NCI-H1417 treated with DMSO at 0.1 percent for 48 hours (cell line): ENCODE measurements at places on chromosomes 3 and 15.

GRCh38 chr3:74288761-74289160, 325.7 kb downstream of the CNTN3 start:
- DNase-seq, result no peak

DNA sequence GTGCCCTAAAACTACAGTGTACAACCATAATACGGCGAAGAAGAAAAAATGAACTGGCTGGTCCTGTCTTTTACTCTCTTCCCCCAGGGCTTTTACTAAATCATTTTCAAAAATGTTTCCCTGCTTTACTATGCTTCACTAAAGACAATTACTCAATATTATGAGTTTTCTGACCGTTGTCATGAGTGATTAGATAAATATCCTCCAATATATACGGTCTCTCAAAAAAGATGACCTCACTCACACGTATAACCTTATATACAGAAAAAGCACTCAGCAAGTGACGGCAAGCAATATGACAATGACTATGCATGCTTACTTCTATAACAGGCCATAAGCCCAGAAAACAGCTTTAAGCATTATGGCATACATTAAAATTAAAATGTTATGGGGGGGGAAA, 60.5 kb downstream of the TBL1XR1 start:
- DNase-seq, result no peak

GRCh38 chr3:197445896-197446699, 109.7 kb downstream of the BDH1 start:
- DNase-seq, result no peak

DNA sequence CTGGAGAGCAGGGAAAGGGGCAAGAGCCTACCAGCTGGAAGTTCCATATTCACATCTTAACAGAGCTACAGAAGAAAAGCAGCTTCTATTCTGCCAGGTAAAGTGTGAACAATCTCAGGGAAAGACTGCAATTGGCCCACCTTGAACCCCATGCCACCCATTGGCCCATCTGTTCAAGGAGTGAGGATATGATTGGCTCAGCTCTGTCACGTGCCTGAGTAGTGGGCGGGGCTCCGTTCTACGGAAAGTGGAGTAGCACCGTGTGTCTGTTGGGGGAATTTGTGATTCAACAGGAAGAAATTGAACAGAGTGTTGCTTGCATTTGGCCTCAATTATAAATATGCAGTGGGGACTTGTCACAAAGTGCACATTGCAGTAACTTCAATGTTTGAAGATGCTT, 81.8 kb downstream of the MINAR1 start:
- DNase-seq, result no peak

DNA sequence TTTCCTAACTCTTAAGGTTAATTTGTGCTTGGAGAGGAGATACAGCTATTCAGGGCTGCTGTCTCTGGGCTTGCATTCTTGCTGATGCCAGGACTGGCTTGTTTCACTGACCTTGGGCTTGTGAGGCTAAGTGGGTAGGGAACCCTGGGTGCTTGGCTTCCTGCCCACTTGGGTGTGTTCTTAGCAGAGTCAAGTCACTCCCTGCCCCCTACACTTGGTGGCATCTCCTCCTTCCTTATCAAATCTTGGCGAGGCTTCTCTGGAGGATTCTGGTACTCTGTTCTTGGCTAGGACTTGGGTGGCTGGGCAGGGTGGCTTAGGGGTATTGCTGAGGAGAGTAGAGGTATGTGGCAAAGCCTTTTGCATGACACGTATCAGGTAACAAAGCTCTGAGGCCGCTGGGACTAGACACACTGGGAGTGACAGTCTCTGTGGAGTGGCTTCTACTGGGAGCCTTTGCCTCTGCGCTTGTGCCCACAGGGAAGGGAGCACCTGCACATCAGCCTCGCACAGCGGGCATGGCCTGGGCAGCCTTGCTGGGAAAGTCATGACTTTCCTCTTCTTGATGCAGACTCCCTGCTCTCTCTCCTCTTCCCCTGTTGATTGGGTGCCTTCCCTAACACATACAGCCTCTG, 41.8 kb downstream of the CHCHD6 start:
- DNase-seq, result no peak

DNA sequence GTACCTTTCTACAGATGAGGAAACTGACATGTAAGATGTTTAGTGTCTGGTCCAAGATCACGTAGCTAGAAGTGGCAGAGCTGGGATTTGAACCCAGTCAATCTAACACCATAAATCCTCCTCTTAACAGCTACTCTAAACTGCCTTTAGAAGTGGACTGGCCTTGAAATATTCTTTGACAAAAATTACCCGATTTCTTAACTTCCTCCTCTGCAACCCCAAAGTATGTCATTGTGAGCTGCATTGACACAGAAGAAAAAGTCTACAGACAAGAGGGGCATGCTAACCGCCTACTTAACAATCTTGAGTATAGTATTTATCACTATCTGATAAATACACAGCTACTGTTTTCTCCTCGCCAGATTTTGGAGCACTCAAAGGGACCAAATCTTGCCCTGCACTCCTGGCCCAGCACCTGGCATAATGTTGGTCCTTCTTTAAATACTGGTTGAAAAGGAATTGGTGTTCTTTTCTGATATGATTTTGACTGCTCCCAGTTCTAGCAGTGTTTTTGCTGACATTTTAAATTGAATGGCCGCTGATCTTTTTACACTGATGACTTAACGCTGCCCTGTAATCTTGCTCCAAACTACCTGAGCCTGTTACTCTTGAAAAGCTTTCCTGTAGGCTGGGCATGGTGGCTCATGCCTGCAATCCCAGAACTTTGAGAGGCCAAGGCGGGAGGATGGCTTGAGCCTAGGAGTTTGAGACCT, 36.9 kb downstream of the ITPR1 start:
- DNase-seq, result no peak

DNA sequence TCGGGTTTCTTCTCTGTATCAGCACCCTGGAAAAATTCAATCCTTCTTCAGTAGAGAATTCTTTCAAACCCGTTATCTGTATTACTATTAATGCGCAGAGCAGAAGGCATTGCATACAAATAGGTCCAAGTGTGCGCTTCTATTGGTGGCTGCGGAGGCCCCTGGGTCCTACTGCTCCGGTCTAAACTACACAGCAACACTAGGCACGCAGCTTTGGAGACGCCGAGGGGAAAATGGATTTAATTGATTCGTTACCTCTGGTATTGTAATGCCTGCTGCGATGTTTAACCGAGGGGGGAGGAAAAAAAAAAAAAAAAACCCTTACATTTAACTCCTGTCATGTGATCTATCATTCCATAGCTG, at the start of gene ROBO1:
Gene ROBO1 (minus strand): TSS at position 94 of the 363 bp plus-strand sequence.
- DNase-seq, result no peak

DNA sequence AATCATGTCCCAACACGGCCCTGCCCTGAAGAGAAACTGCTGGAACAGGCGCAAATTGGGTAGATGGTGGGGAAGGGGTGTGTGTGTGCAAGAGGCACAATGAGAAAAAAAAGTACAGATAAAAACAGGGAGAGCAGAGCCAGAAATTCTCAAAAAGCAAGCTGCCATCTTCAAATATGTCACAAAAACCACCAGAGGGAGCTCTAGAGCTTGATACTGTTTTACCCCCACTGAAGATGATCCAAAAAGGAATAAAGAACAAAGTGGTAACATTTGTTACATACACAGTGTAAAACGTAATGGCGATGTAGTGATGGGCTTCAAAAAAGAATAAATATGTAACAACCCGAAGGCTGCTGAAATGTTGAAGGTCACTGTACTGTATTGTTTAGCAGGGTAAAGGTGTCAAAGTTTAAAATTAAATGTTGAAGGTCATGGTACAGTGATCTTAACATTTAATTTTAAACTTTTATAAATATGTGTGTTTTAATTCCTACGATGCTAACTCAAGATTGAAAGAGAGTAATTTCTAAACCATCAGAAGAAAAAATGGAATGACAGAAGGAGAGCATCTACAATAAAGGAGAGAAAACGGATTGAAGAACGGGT, 6.0 kb downstream of the SNRPA1 start:
- no peak for DNase-seq

DNA sequence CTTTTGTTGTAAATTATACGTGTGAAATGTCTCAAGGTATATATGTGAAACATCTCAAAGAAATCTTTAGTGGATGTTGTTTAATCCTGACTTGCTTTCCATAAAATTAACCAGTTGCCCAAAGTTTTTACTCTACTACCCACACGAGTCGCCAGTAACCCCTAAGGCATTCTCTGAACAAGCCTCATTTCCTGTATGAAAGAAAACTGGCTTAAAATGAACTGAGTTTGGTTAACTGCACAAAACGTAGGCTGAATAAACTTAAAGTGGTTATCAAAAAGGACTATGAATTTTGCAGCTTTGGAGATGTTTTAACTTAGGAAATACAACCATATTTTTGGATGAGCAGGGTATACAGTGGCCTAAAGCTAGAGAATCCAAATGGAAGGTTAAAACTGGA, 2.7 kb upstream of the APPL1 start:
- DNase-seq, result no peak

DNA sequence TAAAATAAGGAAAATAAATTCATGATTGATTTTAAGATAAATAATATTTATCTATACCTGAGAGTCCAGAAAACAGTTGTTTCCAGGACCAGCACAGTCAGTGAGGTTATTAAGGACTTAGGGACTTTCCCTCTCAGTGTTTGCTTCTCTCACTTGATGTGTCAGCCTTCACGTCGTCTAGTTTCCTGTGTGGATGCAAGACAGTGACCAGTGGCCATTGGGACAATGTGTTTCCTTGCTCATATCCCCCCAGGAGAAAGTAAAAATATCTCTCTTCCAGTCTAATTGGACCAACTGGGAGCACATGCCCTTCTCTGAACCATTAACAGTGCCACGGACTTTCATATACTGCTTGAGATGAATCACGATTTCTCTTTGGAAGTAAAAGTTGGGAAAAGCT, 157.8 kb upstream of the CTNNB1 start:
- DNase-seq, result no peak

DNA sequence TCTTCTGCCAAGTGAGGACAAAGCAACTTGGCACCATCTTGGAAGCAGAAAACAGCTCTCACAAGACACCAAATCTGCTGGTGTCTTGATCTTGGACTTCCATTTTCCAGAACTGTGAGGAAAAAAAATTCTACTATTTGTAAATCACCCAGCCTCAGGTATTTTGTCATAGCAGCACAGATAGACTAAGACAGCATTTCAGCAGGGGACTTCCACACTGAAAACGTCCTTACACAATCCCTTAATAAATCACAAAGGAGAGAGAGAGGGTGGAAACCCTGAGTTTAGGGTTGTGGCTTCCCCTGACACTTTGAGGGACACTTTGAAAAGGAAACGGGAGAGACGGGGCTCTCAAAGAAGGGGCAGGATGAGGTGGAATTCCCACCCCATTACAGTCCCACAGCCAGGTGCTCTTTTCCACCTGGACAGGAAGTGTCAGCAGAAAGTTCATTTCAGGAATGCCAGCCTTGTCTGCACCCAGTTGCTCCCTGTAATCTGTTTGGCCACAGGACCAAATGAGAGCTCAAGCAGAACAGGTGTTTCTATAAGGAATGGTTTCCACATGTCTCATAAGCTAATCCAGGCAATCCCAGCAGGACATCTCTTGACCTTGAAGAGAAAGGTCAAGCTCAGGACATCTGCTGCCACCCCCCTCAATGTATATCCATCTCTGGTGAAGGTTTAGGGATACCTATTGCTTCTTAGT, 51.3 kb downstream of the MYLK start:
- no peak for DNase-seq

DNA sequence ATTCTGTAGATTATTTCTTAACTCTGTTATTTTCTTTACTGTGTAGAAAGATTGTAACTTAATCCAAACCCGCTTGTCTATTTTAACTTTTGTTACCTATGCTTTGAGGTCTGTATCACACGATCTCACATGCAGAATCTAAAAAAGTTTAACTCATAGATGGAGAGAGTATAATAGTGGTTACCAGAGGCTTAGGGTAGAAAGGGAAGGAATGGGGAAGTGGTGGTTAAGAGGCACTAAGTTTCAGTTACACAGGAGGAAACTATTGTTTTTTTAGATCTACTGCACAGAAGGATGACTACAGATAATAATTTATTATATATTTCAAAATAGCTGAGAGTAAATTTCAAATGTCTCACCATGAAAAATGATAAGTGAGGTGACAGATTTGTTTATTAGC, 515.2 kb downstream of the RSL24D1 start:
- no peak for DNase-seq

- DNase-seq, result peak; percentile 38
These were observed 55.3 kb upstream of the CA12 start for GRCh38 chr15:63436872-63437375.

- DNase-seq, result no peak
These were observed 75.8 kb downstream of the NR2F2 start for GRCh38 chr15:96406291-96406690.

- DNase-seq, result no peak
These were observed 16.8 kb downstream of the EXOSC7 start for GRCh38 chr3:44992555-44993470.

DNA sequence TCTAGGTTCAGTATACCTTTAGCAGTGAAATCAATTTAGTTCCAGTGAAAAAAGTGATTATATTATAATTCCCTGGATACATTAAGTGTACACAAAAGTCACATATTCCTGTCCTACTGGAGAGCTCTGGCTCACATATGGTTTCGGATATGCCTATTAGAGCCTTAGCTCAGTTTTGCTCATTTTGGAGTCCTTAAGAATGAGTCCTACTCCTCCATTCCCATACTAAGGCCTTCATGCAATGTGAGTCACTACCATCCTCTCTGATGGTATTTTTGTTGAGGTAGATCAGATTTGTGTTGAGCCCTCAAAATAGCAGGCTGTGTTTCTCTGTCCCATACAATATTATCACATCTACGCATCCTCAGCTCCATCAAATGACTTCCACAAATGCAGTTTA, 294.2 kb upstream of the COL8A1 start:
- DNase-seq, result no peak

GRCh38 chr15:58040150-58040549, 25.4 kb downstream of the ALDH1A2 start:
- no peak for DNase-seq

DNA sequence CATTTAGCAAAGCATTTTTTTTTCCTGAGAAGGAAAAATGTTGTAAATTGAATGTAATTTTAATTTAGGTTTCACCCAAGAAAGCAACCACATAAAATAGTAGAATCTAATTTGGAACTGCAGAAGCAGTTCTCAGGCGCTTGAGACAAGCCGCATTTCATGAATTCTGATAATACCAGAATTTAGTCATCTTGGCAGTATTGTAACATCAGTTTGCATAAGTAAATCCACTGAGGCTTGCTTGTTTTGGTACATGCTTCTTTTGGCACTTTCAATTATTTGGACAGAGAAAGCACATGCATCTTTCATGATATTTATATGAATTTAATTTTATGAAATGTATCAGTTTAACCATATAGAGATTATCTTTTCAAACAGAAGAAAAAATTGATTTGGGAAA, 389.7 kb upstream of the ROBO1 start:
- no peak for DNase-seq

DNA sequence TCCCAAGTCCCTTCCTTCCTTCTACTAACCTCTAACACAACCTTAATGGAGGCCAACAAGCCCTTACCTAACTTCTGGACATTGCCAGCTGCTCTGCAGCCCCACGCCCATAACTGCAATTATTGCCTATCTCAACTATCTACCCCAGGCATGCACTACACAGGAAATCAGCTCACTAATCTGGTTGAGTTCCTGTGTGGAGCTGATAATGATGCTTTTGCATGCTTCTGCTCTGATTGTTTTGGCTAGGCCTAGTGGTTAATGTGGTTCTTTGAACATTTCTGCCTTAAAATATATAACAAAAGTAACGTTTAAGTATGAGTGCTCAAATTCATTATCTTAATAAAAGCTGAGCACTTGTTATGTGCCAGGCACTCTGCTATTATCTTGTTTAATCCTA, 463.9 kb downstream of the MFSD1 start:
- no peak for DNase-seq
